ENCODE measurements at places on chromosomes 16 and 17. TPM values are rescaled to one million over a fixed set of nuclear protein-coding genes. Genes with fewer than 3 reads are reported as not detected.

PRDM7 gene
- total RNA-seq = not detected

DNA sequence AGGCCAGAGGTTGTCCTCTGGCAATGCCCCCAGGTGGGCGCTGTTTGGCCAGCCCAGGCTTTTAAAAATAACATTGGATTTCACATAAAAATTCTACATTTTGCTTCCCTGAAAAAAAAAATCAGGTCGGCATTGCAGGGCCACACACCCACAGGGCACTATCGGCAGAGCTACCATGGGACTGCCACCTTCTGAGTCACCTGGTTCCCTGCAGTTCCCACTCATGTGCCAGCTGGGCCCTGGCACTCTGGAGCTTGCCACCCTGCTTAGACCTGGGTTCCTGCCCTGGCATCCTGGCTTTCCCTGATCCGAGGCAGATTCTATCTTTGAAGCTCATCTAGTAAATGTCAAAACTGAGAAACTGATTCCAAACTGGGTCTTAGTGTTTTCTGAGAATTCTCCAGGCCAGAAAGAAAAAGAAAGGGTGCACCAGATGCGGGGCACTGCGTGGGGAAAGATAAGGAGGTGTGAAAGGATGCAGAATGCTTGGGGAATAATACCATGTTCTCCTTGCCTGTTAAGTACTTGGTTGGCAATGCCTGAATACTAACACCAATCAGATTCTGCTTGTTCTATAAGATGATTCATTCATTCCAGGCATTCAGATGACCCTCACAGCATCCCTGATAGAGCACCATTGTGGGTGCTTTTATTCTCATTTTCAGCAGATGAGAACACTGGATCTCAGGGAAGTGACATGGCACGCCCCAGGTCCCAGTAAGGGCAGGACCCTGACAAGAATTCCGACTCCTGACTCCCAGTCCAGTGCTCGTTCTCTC is 51.8 kb downstream of the RAI1 start:
- no peak overlapping the region for H3K4me3 ChIP-seq
- no peak for DNase-seq
- no peak overlapping the region for H3K27ac ChIP-seq
- H3K36me3 ChIP-seq = no peaks in the 10 kb centered on the region

- H3K36me3 ChIP-seq = no peaks in the 10 kb centered on the region
- no peaks in the 10 kb centered on the region for H3K27me3 ChIP-seq
These were observed 232.0 kb downstream of the ENGASE start for GRCh38 chr17:79306424-79307318.

GRCh38 chr16:87778476-87778829 is 12.7 kb upstream of the KLHDC4 start:
- H3K4me1 ChIP-seq = peaks cover 19% of the 10 kb centered on the region
- DNase-seq = no peak
- H3K27ac ChIP-seq = no peak overlapping the region
- no peak overlapping the region for H3K4me3 ChIP-seq

DNA sequence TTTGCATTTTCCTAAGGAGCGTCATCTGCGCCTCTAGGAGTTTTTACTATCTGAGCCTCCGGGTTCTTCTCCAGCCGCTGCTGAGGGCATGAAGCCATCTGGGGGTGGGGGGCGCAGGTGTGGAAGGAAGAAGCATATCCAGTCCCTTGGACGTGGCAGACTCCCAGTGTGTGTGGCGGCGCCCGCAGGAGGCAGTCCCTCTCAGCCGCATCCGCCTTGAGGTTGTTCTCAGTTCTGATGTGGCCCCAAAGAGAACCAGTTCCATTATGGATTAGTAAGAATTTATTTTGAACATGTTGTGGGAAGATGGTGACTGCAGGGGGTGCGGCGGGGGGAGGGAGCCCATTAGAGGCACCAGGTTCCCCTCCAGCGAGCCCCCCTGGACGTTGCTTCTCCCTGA is 100.2 kb downstream of the SEC14L1 start:
- no peak overlapping the region for H3K4me3 ChIP-seq
- no peak overlapping the region for H3K27ac ChIP-seq
- peaks cover 3% of the 10 kb centered on the region for H3K27me3 ChIP-seq
- DNase-seq = no peak
- H3K4me1 ChIP-seq = peaks cover 5% of the 10 kb centered on the region
- H3K36me3 ChIP-seq = no peaks in the 10 kb centered on the region

DNA sequence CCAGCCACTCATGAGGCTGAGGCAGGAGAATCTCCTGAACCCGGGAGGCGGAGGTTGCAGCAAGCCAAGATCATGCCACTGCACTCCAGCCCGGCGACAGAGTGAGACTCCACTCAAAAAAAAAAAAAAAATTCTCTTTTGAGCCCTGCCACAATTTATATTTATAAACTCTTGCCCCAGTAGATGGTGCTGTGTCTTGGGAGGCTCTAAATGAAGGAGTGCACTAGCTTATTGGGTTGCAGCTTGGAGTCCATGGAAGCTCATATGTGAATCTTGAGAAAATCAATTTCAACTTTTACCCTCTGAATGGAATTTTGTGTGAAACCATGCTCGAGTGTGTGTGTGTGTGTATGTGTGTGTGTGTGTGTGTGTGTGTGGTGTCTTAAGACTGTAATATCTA is 420.1 kb downstream of the HS3ST4 start:
- no peak overlapping the region for H3K27ac ChIP-seq
- no peaks in the 10 kb centered on the region for H3K4me1 ChIP-seq
- no peaks in the 10 kb centered on the region for H3K36me3 ChIP-seq
- DNase-seq = no peak
- no peak overlapping the region for H3K4me3 ChIP-seq

DNA sequence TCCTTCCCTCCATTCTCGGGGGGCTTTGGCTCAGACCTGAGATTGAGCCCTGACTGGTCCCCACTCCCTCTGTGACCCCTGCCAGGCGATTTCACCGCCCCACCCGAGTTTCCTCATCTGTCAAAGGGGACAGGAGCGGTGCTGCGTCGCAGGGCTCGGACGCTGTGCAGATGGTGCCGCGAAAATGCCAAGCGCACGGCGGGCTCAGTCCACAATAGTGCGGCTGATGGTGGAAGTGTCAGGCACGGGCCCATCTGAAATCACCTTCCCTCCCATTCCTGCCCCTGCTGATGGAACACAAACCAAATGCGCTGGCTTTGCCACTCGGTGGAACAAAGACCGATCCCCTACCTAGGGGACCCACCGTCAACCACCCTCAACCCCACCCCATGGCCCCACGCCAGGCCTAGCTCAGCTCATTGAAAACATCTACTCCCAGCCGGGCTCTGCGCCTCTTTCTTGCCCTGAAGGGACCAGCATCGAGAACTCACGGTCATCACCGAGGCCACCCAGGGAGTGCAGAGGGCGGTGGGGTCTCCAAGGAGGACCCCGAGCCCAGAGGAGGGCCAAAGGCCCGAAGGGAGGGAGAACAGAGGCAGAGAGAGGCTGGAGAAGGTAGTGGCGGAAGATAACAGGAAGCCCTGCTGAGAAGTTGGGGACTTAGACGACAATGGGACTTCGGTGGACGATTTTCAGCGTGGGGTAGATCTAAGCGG is 1.4 kb downstream of the CARHSP1 start:
- no peak for DNase-seq
- peak overlapping the region; percentile 65 for H3K27ac ChIP-seq
- no peaks in the 10 kb centered on the region for H3K27me3 ChIP-seq
- H3K4me1 ChIP-seq = peaks cover 47% of the 10 kb centered on the region
